ENCODE measurements at places on chromosomes 16 and 17. TPM values are rescaled to one million over a fixed set of nuclear protein-coding genes. Genes with fewer than 3 reads are reported as not detected.

PABPN1L gene
- not detected for total RNA-seq

HBZ gene
- not detected for total RNA-seq

CNTNAP4 gene
- total RNA-seq = not detected

MYL4 gene
- total RNA-seq = 0.85 TPM

Measured in smooth muscle cell of the pulmonary artery (primary cell).